ENCODE measurements at places on chromosomes 2 and 18.

DNA sequence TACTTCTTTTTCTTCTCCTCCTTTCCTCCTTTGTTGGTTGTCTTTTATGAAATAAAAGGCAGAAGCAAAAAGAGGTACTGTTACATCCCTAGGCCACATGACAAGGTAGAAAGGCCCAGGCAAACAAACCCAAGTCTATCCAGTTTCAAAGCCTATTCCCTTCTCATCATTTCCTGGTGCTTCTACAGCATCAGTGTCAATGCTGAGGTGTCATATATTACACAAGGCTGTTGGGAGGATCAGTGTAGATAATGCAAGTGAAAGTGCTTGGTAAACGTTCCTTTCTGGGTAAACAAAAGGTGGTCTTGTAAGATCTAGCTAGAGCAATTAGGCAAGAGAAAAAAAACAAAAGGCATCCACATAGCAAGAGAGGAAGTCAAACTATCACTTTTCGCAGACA, 64.9 kb downstream of the EVA1A start:
- no peak for DNase-seq

- DNase-seq = no peak
Measured at GRCh38 chr18:2444201-2444875, 127.0 kb downstream of the METTL4 start.

DNA sequence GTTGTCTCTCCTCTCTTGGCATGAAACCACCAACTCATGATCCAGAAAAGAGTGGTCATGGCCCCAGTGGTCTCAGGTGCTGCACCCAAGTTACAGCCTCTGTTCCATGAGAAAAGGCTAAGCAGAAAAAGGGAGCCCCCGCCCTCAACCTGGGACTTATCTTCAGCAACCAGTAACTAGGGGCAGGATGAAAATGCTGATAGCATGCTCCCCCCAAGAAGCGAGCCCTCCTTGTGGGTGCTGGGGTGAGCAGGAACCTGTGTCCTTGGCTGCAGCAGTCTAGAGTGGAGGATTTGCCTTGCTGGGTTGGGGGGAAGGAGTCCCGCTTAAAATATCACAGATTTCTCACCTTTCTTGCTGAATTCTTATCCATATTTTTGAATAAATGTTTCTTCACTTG, 490.0 kb downstream of the SUCLG1 start:
- no peak for DNase-seq

DNA sequence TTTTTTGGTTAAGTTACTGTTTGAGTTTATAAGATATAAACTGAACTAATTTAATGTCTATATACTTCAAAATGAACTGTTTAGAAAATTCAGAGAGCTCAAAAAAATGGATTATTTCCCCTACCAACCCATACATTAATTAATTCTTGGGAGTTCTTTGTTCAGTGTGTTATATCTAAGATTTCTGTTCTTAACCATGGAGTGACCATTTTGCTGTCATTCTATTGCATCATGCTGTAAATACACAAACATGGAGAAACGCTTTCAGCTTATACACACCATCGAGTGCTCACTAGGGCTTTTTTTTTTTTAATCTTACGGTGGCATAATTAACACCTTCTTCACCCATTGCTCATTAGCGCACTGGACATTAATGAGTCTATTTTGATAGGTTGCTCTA, 33.4 kb upstream of the TBR1 start:
- no peak for DNase-seq

DNA sequence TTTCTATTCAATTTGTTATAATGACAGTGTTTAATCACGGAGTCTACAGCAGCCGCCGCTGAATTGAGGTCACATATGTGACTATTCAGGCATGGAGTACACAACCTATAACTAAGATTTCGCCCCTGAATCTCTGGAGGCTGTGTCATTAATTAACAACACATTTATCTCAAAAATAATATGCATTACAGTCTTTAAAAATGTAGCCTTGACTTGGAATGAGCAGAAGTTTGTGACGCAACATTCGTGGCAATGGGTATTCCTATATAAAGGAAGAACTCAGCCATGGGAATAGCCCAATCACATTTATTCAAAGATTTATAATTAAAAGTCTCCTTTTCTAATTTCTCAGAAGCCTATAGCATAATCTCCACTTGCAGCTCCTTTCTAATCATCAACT, 60.6 kb upstream of the LYPD1 start:
- no peak for DNase-seq

GRCh38 chr2:45301307-45302277, 292.3 kb upstream of the SIX2 start:
- DNase-seq = no peak

DNA sequence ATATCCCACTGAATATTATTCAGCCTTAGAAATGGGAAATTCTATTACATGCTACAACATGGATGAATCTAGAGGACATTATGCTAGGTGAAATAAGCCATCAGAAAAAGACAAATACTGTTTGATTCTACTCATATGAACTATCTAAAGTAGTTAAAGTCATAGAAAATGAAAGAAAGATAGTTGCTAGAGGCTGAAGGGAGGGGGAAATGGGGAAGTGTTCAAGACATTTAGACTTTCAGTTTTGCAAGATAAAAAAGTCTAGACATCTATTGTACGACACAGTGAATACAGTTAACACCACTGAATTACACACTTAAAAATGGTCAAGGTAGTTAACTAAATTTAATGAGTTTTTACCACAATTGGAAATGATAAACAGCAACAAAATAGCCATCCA, 835.9 kb upstream of the CHAC2 start:
- DNase-seq = no peak

DNA sequence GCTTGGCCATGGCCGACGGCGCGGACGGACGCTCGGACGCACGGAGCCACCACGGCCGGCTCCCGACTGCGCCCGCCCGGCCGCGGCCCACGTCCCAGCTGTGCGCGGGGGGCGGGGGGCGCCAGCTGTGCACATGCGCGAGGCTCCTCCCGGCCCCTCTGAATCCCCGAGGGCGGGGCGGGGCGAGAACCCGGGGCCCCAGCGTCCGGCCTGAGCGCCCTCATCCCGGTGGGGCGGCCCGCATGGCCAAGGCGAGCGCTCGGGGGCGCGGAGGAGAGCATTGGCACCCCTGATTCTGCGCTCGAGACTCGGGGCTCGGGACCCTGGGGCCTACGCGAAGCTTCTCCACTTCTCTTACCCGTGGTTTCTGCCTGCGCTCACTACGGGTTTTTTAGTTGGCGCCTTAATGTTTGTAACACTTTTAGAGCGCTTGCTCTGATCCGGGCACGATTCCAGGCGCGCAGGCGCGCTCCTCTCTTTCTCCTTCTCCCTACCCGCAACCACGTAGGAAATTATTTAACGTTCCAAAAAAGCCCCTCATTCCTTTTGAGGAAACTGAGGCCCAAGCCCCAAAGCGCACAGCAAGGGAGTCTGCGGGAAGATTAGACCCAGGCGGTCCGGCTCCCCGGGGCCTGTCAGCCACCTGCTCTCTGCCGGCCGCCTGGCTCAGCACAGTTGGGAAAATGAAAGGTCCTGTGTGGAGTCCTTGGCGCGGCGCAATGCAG, at the start of gene PXDN:
Gene PXDN, minus strand, starts transcription at position 70 of the 725 bp plus-strand sequence. Its CDS starts 60 bp downstream, at position 10.
- no peak for DNase-seq

GRCh38 chr2:70043252-70043875, 43.9 kb upstream of the PCBP1 start:
- no peak for DNase-seq

DNA sequence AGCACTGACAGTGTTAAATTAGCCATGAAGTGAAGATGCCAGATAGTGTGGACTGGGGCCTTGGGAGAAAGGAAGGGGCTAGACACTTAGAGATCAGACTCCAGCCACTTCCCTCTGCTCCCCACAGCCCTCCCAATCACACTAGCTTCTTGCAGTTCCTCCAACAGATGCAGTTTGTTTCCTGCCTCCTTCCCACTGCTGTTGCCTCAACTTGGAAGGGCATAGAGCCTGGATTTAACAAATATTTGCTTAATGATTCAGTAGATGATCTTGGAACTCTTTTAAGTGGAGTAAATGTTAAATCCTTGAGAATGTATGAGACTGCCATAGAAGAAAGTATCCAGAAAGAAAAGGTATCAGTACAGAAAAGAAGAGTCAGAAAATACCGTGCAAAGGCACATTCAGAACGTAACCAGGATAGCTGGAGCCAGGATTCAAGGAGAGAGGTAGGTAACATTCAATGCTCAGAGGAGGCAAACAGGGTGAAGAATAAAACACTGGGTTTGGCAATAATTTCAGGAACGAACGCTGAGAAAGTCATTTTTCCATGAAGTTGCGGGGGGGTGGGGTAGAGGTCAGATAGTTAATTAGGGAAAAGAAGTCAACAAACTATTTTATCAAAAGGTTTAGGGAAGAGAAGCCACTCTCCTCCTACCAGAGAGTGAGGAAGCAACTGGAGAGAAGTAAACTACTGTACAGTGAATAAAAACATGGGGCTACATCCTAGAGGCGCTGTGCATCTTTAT, 1.3 kb upstream of the BZW1 start:
- DNase-seq = no peak

- no peak for DNase-seq
Measured at GRCh38 chr2:215717501-215718381, 281.9 kb upstream of the FN1 start.

DNA sequence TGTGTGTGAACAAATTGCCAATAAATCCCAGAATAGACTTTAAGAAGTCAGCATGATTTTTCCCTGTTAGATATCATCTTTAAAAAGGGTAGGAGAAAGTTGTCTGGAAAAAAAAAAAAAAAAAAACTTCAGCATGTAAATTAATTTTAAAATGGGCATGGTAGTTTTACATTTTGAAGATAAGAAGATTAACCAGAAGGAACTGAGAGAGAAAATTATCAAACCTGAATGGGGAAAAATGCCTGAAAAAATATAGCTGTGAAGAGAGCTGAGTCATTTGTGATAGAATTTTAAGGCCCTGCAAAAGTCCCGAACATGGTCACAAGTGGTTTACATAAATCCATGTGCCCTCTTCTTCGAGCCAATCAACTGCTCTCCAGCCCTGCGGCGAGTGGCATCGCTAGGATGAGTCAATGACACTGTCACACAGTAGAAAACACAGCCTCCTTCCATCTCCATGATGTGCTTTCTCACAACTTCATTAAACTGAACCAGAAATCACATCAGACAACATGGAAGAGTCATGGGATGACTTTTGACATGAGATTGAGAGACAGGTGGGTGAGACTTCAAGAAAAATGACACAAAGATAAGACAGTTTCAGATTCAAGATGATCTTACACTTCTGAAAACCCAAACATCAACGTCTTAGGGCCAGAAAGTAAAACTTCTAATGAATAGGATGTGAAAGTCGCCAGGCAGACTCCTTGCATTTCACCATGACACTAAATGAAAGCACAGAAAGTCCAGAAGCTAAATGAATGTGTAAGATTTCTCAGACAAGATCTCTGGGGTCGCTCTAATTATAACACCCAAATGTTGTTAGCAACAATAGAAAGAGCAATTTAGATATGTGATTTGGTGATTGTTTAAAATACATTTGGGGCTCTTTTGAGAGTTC, 273.0 kb upstream of the ID2 start:
- no peak for DNase-seq

DNA sequence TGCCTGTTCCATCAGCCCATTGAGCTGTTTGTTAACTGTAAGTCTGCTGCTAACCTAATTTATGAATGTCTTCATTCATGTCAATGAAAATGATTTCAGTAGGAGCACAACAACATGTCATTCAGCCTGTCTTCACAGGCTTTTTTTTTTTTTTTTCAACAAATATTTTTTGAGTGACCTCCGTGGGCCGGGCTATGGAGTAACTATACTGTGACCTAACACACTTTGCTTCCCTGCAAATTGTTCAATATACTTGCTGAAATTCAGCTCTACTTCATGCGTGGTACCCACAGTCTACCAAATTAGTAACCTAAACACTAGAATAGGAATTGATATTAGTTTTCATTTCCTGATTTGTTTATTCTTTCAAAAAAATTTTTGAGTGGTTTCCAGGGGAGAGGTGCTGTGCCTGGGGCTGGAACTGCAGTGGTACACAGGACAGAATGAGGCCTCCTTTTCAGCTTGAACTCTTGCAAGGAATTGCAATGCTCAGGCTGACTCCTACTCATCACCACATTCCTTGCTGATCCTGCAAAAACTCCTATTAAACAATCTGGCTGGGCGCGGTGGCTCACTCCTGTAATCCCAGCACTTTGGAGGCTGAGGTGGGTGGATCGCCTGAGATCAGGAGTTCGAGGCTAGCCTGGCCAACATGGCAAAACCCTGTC, 87.1 kb downstream of the CDH20 start:
- peak; percentile 2 for DNase-seq

DNA sequence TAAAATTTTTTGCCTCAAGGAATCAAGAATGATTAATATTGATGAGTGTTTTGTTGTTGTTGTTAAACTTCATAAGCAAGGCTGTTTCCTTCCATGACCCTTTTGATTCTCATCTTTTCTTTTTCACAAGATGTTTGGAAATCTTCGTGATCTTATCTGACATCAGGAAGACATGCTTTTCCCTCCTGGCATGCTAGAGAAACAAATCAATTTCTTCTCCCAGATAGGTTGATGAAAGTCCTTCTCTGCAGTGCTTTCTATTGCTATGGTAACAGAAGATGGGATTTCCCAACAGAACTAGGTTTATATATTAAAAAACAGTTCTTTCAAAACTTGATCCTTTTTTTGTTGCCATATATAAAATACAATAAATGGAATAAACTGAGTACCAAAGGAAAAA, 85.2 kb downstream of the EML6 start:
- no peak for DNase-seq

GRCh38 chr2:37412231-37412630, 67.8 kb downstream of the QPCT start:
- DNase-seq = no peak

GRCh38 chr2:168253379-168253778, 6.0 kb upstream of the STK39 start:
- DNase-seq = no peak

GRCh38 chr2:239717319-239717675, 307.8 kb downstream of the NDUFA10 start:
- DNase-seq = no peak

DNA sequence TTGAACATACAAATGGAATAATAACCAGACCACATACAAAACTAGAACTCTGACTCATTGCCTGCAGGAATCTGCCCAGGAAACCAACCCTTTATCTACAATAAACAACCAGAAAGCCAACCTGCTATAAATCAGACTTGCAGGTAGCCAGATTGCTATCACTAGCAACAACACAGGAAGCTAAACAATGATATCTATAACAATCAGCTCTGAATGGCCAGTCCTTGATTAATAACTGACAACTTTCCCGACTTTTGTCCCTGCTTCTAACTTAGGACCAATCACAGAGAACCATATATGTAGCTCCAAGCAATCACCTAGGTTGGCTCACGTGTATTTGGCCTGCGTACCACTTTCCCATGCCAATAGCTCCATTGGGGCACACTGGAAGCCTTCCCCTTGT, 470.8 kb downstream of the RIT2 start:
- no peak for DNase-seq

- DNase-seq = no peak
Measured at GRCh38 chr18:22710673-22711191, 222.4 kb upstream of the RBBP8 start.

Measured in ELF-1 (cell line).